ENCODE measurements at places on chromosomes 4 and X.

DNA sequence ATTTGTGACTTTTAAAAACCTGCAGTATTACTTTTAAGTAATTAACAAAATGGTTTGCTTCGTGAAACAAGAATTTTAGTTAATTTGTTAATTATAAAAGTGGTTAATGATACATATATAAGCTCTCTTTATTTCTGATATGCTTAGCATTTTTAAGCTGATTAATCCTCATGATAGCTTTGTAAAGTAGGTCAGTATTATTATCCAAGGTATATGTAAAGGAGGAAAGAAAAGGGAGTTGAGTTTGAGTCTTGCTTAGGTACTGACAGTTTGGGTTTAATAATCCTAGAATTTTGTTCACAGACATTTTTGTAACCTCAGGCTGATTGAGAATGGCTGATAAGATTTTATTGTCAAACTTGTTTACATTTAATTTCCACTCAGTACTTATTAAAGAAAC lies 21.8 kb downstream of the HERC3 start:
- no peak for DNase-seq

DNA sequence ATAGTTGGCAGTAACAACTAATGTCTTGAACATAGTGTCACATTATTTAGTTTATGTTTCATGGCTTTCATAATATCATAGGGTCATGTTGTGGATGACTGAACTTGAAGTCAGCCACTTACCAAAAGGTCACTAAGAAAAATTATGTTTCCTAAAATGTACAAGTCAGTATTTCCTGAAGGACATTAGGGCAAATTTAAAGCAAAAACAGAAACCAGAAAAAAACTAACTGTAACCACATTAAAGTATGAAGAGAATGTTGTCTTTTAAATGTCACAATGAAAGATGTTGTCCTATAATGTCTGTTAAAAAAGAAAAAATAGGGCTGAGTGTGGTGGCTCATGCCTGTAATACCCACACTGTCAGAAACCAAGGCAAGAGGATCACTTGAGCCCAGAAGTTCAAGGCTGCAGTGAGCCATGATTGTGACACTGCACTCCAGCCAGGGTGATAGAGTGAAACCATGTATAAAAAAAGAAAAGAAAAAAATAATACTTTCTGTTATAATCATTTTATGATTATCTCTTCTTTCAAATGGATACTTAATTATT lies 55.8 kb downstream of the HHIP start:
- peak; percentile 22 for DNase-seq

DNA sequence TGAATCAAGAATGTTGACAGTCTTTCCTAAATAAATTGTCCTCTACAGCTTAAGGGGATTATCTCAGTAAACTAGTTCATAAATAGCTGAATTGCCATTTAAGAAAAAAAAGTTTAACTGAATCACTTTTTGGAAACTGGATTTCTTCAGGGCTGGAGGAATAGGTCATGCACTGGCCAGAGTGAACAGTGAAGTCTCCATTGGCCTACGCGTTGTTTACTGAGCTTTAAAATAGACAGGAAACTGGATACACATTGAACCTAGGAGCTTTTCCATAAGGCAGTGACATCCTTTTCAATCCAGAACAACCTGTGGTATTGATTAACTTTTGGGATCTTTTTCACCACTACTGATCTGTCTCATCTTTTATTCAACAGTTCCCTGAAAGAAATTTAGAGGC lies 58.0 kb downstream of the COL4A6 start:
- DNase-seq: no peak

- DNase-seq: peak; percentile 69
Observed at GRCh38 chrX:9885150-9885549, 82.0 kb upstream of the CLDN34 start.

GRCh38 chr4:102772738-102773340 lies 12.1 kb upstream of the MANBA start:
- DNase-seq: peak; percentile 27

GRCh38 chrX:138298268-138298667 lies 413.2 kb downstream of the FGF13 start:
- DNase-seq: no peak

DNA sequence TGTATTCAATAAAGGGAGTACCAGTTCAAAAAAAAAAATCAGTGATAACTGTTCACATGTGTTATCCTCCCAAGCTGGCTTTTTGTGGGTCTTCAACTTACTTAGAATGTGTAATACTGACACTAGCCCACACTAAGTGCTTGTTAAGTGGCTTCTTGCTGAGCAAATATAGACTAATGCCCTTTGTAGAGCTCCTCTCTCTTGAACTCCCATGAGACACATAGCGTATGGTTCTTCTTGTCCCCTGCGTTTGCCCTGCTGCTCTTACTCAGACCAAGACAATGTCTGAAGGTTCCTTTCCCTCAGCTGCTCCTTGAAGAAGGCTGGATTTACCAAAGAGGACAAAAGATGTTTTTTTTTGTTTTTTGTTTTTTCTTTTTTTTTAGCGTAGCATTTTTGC lies 110.9 kb downstream of the FRAS1 start:
- no peak for DNase-seq

DNA sequence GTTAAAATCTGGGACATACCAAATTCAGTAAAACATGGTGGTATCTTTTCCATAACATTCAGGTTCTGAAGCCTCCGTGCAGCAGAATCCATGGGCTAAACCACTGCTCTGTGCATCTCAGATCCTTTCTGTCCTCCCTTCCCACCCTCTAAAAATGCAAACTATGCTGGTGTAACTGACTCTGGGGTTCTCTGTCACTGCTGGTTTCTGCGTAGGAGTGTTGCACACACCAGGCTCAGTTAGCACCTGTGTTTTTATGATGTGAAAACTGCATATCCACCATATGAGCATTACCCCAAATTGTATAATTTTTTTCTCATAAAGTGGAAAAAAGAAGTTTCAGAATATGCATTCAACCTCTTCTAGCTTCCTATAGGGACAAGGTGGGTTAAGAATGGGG lies 22.4 kb upstream of the IL21 start:
- DNase-seq: no peak

GRCh38 chr4:48853604-48854394 lies 22.9 kb downstream of the OCIAD1 start:
- no peak for DNase-seq

- no peak for DNase-seq
Observed at GRCh38 chr4:76060506-76060905, 14.0 kb upstream of the ART3 start.

DNA sequence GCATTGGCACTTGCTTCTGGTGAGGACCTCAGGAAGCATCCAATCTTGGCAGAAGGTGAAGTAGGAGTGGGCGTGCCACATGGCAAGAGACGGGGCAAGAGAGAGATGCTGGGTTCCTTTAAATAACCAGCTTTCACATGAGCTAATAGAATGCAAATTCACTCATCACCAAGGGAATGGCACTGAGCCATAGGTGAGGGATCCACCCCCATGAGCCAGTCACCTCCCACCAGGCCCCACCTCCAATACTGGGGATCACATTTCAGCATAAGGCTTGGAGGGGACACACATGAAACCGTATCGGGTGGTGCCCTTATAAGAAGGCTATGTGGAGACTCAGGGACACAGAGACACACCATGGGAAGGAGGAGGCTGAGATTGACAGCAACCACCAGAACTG lies 140.0 kb upstream of the MSX1 start:
- no peak for DNase-seq

DNA sequence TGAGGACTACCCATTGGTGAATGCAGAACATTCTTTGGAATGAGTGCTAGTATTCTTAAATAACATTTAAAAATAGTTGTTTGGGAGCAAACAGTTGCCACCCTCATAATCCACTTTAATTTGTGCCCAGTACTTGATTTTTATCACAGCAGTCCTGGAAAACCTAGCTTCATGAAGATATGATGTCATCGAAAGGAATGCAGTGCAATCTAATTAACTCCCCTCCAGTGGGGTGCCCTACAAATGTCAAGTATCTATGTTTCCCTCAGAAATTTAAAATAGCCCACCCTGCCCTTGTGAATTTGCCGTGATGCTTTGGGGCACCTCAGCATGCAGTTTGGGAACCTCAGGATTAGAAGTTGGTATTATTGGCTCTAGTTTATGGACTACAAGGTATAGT lies 5.4 kb downstream of the RAB9A start:
- no peak for DNase-seq

GRCh38 chr4:37876156-37876555 lies 14.7 kb upstream of the TBC1D1 start:
- no peak for DNase-seq

DNA sequence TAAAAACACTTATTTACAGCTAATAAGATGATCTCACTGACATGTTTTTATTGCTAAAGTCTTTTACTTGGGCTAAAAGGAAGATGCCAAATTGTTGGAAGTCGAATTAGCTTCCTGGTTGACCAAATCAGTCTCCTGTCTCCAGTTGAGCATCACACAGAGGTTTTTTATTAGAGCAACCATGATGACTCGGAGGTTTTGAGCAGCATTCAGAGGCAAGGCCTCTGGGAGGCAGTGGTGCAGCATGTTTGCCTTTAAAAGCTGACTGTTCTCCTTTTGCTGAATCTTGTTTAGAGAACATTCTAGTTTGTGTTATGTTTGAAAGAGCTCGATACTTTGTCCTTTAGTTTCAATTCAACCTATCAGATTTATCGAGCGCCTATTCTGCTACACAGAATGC lies 2.1 kb downstream of the UCHL1 start:
- peak; percentile 59 for DNase-seq

- DNase-seq: no peak
Observed at GRCh38 chr4:7105276-7105675, 37.4 kb upstream of the GRPEL1 start.

- DNase-seq: no peak
Observed at GRCh38 chr4:26050671-26051070, 136.7 kb downstream of the SMIM20 start.

DNA sequence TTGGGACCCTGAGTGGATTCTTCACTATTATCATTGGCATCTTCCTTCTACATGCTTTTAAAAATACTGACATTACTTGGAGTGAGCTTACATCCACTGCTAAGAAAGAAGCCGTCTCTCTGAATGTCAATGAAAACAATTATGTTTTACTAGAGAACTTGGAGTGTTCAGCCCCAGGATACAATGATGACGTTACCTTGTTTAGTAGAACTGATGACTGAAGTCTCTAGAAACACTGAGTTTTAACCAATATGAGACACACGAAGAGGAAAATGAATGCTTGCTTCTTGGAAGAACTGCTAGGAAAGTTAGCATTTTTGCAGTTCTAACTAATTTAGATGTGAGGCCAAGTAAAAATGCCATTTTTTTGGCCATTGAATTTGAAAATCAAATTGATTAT lies 19.4 kb downstream of the NIPAL1 start:
- no peak for DNase-seq

Data from lung microvascular endothelial cell (primary cell).